ENCODE measurements at places on chromosomes 5 and 9.
A peak's percentile ranks its signal among the peaks of the same experiment; 100 is the strongest.

DNA sequence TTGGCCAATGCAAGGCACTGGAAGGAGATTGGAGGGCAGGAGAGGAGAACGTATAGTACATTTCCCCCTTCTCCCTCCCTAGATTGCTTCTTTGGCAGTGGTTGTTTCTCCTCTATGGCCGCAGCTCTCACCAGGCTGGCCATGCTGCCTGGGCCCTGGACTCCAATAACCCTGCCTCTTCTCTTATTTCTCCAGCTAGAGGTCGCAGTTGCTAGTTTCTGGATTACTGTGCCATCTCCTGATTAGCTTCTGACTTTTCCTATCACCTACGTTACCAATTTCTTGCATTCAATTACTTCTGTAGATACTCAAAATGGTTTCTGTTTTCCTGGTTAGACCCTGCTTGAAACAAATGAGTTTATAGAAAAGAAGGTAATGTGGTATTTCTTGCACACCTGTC lies 2.4 kb upstream of the MACIR start:
- DNase-seq = no peak

- no peak for DNase-seq
Measured at GRCh38 chr5:633501-633955, 21.4 kb downstream of the CEP72 start.

- DNase-seq = no peak
Measured at GRCh38 chr9:130235558-130236435, 29.8 kb upstream of the HMCN2 start.

DNA sequence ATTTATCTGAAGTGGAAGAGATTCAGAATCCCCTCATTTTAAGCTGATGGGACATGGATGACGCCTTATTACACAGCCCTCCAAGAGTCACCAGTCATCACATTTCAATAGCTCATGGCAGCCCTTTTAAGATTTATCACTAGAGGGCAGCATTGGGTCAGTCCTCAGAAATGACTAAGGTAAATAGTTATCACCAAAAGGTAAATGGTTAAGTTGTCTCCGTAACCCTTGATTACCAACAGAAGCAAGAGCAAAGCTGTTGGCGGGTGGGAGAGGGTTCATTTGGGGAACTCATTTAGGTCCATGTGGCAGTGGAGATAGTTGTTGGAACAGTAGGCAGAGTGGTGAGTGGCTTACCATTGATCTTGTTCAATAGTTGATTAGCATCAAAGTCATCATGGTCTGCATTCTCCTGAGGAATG lies 12.0 kb upstream of the C9 start:
- DNase-seq = peak; percentile 28

GRCh38 chr5:147628058-147628895 lies 118.4 kb upstream of the DPYSL3 start:
- peak; percentile 80 for DNase-seq

DNA sequence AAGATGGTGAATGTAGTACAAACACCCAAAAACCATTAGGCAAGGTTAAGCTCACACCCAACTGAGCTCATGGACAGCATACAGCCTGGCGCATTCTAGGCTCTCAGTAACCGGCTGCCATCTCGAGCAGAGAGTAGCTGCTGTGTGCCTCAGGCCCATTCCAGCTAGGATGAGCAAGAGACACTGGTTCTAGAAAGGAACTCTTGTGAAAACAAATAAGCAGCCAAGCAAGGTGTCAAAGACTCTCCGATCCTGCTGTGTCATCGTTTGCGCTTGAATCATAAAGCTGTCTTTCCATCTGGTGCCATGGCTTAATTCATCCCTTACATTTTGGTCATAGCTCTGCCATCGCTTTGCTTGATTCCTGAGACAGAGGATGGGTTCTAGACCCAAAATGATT lies 135.4 kb upstream of the MSX2 start:
- DNase-seq = no peak

DNA sequence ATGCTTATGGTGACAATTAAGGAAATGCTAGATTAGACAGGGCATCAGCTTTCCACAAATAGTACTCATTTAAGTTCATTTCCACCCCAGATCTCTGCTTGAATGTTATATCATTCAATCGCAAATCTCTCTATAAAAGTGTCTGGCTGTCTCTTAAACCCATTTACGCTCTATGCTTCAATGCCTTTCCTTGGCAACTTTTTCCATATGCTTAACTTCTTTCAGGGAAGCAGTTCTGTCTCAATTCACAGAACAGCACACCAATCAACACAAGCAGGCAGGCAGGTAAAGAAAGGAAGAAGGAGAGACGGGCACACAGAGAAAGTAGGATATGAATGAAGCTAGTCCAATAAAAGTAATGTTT lies 243.1 kb downstream of the DENND1A start:
- no peak for DNase-seq

GRCh38 chr9:99296291-99296951 lies 74.3 kb downstream of the SEC61B start:
- peak; percentile 85 for DNase-seq

GRCh38 chr5:137492331-137492730 lies 6.8 kb downstream of the SPOCK1 start:
- no peak for DNase-seq

GRCh38 chr5:17077440-17078233 lies 139.8 kb upstream of the BASP1 start:
- no peak for DNase-seq

DNA sequence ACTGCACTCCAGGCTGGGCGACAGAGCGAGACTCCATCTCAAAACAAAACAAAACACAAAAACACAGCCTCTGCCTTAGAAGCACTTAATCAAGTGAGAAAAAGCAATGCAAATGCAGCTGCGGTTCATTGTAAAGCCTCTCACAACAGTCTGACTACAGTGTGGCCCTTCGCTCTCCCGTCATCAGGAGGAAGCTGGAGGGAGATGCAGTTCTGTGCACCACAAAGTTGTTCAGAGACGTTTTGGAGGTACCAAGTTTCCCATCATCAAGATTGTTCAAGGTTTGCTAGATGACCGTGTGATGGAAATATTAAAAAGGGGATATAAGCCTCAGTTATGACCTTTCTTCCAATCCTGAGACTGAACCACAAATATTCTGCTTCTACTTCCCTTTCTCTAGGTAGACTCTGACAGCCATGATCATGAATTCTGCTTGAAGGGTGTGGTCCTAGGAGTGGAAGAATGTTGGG lies 40.9 kb downstream of the SEC61B start:
- DNase-seq = no peak

DNA sequence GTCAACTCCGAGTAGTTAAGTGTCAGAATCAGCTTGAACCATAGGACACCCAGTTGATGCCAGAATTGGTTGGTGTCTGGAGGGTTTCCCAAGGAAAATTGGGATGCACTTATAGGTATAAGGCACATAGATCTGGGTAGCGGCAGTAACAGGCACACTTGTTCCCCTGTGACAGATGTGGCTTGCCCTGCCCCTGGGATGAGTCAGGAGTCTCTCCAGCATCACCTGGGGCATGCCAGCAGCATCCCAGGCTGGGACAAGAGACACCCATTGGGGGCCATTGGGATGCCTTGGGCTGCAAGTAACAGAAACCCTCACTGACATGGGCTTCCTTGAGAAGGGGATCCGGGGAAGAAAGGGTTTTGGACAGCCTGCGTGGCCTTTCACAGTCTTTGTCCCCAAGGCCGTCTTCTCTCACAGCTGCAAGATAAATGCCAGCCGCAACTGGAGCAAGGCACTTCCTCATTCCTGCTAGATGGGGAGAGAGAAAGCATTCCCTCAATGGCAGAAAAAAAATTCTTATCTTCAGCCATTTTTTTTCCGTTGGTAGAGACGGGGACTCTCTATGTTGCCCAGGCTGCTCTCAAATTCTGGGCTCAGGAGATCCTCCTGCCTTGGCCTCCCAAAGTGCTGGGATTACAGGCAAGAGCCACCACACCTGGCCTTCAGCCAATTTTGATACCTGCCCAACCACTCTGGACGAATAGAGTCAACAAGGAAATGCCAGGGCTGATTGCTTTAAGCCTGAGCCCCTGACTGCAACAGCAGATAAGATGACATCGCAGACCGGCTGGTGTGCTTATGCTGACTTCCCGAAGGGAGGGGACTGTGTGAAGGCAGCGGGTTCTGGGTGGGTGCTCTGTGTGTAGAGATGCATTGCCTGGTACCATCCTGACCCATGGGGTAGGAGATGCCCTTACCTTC lies 13.3 kb upstream of the RNF130 start:
- no peak for DNase-seq

DNA sequence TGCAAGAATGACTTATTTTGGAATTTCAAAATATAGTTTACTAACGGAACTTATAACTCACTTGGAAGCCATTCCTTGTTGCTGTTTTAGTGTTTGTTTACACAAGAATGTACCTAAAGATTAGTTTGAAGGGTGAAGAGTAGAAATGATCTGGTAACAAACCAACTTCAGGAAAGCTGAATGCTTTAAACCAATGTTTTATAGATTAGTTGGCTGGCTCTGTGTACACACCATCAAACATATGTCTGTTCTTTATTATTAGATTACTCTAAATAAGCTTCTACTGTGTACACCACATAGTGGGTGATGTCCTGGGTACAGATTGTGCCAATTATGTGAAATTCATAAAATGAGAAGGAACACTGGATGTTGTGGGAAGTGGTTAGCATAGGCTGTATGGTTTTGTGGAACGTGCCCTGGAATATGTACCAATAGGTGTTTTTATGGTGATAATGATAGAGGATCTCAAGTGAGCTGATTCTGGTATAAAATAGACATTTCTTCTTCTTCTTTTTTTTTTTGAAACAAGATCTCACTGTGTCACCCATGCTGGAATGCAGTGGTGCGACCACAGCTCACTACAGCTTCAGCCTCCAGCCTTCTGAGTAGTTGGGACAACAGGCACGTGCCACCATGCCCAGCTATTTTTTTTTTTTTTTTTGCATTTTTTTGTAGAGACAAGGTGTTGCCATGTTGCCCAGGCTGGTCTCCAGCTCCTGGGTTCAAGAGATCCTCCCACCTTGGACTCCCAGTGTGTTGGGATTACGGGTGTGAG lies 109.3 kb upstream of the DHFR start:
- DNase-seq = no peak

- DNase-seq = no peak
Measured at GRCh38 chr5:135025730-135026644, 8.0 kb downstream of the PITX1 start.

DNA sequence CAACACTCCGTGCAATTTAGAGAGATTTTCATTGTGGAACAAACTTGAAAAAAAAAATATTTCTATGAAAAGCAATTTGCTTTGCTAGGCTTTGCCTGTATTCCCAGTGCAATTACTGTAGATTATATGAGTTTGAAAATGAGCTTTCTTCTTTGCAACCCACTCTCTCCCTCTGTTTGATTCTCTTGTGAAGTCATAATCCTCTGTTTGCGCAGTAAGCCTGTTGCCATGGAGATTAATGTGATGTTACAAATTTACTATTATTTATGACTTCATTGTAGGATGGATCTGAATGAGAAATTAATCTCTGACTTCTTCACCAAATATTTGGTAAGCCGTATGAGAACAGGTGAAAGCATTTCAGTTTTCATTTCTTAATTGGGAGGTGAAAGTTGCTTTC lies 320.3 kb downstream of the SPATA31D1 start:
- DNase-seq = no peak

DNA sequence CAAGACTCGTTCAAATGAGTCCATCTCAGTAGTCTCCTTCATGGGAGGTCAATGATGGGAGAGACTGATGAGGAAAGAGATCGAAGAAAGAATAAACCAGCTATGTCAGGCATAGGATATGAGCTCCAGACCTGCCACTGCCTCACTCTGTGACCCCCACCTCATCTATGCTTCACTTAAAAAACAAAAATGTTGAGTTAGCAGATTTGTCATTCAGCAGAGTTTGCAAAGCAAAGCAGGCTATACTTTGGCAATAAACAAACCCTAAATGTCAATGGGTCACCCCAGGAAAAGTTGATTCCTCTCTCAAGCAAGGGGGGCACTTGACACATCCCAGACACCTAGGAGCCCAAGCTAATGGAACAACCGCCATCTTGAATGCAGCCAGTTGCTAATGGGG lies 117.0 kb downstream of the GABBR2 start:
- DNase-seq = no peak

- DNase-seq = no peak
Measured at GRCh38 chr5:143796125-143796524, 15.8 kb upstream of the HMHB1 start.

DNA sequence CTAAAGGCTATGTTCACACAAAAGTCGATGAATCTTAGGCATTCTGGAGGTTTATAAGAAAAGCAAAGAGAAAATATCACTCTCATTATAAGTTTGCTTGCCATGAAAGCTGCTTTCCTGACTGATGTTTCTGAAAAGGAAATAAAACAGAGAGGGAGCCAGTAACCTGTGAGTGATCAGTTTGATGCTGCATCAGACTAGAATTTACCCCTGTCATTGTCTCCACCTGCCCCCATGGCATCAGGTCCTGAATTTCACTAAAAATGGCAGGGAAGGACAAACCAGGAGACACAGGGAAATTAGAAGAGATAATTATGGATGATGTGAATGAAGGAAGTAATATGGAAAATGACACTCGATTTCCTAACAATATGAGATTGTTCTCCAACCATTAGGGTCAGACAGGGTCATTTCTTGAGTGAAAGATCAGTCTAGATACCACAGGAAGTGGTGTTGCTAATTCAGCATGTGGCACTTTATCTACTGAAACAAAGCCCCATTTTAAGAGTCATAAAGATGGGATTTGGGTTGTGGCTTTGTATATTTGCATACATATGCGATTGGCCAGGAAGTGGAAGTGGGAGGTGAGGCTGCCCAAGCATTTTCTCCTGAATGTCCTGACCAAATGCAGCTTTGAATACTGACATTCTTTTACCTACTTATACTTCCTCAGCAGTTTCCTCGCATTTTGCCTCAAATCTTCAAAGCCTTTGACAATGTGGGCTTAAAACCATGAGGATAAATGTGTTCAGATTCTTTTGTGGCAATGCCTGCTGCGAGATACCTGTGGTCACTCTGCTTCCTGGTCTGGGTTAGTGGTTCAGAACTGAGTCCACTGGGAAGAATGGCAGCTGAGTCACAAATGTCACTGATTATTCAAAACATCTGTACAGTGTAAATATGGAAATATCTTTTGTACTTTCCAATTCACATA lies 29.7 kb downstream of the MEGF10 start:
- DNase-seq = no peak

DNA sequence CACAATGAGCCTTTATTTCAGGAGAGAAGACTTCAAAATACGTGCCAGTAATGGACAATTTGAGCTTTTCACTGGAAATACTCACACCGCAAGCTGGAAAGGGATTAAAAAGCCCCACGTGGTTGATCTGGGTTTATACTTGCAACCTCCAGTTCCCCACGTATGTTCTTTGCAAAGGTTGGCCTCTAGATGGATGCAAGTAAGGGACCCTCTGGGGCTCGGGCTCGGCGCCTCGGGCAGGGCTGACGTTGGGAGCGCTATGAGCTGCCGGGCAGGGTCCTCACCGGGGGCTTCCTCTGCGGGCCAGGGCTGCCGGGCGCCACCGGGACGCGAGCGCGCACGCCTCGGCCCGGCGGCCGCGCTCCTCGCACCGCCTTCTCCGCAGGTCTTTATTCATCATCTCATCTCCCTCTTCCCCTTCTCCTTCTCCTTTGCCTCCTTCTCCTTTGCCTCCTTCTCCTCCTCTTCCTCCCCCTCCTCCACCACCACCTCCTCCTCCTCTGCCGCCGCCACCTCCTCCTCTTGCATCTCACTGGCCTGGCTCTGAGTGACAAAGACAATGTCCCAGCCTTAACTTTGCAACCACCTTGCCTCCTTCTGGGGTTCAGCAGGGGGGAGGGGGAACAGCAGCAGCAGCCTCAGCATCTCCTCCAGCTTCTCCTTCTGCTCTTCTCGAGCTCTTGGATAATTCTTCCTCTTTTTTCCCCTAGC lies 701 bp upstream of the ZNF462 start:
- DNase-seq = peak; percentile 18

- DNase-seq = no peak
Measured at GRCh38 chr9:35538361-35539234, 48.7 kb downstream of the RUSC2 start.
